ENCODE measurements at places on chromosomes 1 and 21.

GRCh38 chr1:241592273-241592958, 47.8 kb downstream of the CHML start:
- DNase-seq = no peak

GRCh38 chr21:46289655-46290179, 3.6 kb downstream of the YBEY start:
- no peak for DNase-seq

DNA sequence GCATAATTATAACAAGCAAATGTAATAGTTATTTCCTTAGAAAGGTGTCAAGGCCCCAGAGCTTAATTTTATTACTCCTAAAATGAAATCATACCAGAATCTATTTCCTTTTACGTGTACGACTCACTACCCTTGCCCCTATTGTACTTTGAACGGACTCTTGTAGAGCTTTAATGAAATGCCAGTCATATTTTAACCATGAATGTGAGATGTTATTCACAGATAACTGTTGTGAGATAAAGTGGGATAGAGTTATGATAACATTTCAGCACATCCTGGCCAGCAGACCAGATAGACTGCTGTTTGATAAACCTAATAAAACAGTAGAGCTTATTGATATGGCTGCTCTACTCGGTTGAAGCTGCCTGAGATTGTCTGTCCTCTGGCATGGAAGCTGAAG, 500.8 kb upstream of the PBX1 start:
- DNase-seq = no peak

DNA sequence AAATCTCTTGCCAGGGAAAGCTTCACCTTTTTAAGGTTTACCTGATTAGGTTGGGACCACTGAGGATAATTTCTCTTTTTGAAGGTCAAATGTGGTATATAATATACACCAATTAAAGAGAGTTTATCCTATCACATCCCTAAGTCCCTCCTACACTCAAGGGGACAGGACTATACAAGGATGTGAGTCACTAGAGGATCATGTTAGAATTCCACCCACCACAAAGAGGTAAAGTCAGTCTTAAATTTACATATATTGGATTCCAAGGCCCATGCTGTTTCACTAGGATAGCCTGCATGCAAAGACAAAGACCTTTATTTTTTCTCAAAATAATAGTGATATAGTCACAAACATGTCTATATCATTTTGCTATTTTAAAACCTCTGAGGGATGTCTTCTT, 164.4 kb downstream of the GIPC2 start:
- DNase-seq = no peak

DNA sequence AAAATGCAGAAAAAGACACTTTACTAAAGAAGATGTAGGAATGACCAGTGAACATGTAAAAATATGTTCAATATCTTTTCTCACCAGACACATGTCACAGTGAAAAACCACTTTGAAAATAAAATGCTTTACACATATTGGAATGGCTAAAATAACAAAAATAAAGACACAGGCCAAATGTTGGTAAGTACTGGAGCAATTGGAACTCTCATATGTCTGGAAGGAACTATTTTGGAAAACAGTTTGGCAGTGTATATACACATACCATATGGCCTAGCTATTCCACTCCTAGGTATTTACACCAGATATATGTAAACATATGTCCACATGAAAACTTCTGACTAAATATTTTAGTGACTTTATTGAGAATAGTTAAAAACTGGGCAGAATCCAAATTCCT, 927.2 kb downstream of the BRINP3 start:
- no peak for DNase-seq

DNA sequence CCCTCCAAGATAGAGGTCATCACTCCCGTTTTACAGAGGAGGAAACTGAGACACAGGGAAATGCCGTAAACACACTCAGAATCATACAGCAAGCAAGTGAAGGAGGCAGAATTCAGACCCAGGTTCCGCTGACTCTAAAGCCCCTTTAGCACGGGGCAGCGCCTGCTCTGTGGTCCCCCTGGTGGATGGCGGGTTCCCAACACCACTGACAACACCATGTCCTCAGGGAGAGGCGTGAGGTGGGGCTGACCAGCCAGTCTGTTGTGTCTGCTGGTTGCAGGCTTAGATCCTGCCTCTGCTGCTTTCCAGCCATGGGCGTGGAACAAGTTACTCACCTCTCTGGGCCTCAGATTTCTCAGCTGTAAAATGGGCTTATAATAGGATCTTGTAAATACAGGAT, 617.3 kb downstream of the MATN1 start:
- no peak for DNase-seq

DNA sequence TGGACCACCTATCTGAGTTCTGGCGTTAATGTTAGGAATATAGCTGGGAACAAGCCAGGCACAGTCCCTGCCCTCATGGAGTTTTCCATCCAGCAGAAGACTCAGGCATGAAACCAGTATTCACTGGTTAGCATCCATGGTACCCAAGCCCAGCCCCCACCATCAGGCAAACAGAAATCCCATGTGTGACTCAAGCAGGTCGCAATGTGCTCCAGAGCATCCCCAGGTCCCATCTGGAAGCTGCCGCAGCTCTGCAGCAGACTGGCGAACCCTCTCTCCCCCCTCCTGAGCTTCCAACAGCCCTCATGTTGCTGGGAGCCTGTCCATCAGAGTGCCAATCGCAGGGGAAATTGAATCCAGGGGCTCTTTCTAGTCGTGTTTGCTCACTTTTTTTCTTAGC, 174.2 kb downstream of the RRAGC start:
- DNase-seq = no peak
